ENCODE measurements at places on chromosomes 12 and 14. TPM values are rescaled to one million over a fixed set of nuclear protein-coding genes. Genes with fewer than 3 reads are reported as not detected.

DNA sequence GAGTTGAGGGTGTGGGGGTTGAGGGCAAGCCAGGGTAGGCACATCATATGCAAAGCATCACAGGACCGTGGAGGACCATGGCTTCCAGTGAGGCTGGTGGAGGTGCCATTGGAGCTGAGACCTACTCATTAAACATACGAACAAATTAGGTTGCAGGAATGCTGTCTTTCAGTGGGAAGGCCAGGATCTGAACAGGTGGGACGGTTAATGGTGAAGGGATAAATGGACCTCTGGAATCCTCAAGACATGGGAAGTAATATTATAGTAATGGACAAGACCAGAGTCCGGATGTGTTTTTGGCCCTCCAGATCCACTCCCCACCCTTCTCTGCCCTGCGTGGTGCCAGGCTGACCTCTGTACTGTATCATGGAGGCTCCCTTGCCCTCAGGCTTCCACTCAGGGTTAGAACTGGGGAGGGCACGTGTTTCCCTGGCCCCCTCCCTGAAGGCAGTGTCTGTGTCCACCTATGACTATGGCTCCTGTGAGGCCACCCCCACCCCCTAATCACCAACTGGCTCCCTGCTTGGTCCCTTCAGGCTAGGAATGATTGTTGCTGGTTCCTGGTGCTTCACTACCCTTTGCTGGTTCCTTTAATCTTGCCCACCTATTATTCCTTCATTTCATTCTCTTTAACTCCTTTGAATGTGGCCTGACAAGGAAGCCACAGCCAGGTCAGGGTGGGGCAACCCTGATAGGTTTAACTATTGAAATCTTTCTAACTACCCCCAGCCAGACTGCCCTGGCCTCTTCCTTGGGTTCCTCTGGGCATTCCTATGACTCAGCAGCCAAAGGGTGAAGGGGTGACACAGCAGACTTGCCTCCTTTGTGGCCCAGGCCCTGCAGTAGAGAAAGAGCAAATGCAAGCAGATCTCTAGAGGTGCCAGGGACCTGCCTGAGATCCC, 10.7 kb downstream of the DHRS2 start:
- DNase-seq, result no peak

DNA sequence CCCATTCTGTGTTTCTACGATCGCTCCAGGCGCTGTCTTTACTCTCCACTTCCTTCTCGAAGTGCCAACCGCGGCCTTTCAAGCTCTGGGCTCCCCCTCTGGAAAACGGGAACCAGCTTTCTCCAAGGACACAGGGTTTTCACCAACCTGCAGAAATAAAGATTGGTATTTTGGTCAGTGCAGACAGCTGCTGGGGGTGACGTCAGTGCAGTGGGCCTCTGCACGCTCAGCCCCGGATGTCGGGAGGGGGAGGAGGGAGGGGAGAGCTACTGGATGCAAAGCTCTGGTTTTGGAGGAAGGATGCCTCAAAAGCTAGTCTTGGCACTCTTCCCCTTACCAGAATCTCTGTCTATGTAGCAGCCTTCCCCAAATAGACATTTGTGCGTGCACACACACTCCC, 19.9 kb downstream of the HRK start:
- DNase-seq, result no peak

GRCh38 chr14:55864890-55865655, 253.1 kb upstream of the PELI2 start:
- DNase-seq, result no peak

DNA sequence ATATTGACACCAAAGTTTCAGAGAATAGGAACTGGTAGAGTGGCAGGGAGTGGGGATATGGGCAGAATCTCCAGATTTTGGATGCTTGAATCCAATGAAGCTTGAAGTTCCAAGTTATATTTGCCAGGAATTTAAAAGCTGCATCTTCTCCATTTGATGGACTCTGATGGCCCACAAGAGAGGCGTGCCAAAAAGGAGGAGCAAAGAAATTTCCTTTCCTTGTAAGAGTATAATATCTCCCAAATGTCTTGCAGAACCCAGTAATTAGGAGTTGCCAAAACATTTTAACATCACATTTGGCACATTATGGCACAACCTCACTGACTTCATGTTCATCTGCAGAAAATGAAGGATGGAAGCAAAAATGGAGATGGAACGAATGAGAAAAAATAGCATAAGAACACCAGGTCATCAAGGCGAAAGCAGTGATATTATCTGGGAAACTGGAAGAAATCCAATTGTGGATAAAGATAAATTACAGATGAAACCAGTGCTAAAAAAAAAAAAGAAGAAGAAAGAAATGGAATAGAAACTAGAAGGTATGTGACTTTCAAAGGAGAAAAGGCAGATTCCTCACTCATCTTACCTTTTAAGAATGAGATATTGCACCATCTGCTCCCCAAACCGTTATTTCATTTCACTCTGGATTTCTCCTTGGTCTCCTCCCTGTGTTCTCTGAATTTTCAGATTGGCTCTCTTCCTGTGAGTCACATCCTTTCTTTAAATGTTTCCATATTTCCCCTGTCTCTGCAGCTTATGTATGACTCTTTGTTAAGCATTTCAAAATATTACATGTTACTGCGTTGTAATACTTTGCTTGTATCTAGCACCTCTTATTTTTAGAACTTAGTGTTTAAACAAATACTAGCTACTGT, 13.5 kb upstream of the FLRT2 start:
- DNase-seq, result no peak

The BICDL1 gene
- total RNA-seq, result 0.51 TPM
